ENCODE measurements at places on chromosomes 12 and 14.
A peak's percentile ranks its signal among the peaks of the same experiment; 100 is the strongest.

DNA sequence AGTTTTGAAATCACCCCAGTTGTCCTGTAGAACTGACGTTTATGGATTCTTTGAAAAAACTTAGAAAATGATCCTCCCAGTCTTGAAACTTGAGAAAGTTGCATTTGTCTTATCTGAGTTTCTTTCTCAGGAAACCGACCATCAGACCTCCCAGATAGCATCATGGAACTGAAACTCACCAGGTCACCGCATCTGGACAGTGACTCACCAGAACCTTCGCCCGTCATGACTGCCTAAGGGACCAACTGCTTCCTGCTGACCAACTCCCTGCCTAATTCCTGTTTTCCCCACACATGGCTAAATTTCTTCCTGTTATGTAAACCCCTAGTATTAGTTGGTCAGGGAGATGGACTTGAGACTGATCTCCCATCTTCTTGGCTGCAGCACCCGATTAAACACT, 175.7 kb downstream of the RIMBP2 start:
- DNase-seq: no peak

DNA sequence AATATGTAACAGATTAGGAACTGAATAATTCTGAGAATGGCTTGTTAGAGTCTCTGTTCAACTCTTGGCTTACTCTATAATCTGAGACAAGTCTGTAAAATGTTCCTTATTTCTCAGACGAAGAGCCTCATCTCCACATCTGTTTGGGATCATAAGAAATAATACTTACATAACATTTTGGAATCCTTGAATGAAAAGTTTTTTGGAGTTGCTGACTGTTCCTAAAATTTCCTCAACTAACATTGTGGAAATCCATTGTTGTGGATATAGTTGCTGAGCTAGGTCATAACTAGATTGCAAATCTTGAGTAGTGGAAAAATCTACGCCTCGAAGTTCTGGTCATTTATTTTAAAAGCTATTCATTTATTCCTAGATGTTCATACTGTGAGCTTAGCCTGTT, 402.9 kb downstream of the ZFP36L1 start:
- DNase-seq: no peak

DNA sequence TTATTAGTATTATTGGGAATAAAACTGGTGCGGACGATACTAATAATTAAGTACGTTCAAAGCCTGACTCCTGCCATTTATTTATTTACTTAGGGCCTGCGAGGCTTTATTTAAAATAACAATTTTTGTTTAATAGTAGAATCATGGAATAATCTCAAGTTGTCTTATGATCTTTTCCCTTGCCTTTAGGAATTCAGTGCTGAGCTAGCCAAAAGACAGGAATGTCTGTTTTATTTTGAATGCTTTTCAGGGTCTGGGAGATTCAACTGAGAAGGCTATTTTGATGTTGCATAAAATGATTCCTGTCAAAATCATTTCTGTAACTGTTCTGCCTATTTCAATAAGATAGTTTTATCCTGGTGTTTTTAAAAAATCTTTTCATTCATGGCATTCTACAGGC, 489.8 kb downstream of the EGLN3 start:
- no peak for DNase-seq

DNA sequence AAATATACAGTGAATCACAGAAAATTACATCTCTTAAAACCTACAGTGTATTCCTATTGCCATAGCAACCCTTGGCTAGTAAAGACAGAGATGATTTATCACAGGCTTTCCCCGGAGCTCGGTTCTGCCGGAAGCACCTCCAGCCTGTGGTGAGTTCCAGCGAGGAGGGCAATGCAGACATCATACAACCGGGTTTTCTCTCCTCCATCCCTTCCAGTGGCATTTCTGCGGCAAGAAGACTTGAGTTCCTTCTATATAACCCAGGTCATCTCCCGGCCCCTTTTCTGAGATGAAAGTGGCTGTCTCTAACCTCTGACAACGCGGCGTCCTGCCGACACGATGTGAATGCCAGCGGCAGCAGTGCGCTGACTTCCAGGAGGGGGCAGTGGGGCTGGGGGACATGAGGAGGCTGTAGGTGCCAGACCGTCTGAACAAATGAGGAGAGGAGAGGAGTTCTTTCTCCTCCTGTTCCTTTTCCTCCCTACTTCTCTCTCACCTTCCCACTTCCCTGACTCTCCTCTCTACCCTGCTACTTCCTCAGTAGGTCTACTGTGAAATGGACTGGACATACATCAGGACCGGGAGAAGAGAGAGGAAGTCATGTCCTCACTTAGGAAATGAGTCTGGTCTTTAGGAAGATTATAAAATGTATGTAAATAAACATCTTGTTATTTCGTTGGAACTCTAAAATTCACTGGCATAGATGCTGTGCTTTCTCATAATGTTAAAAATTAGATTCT, 68.6 kb upstream of the MAX start:
- DNase-seq: peak; percentile 20

GRCh38 chr14:77069551-77069950, 28.5 kb upstream of the CIPC start:
- no peak for DNase-seq

GRCh38 chr14:92657457-92658142, 90.8 kb downstream of the LGMN start:
- no peak for DNase-seq

DNA sequence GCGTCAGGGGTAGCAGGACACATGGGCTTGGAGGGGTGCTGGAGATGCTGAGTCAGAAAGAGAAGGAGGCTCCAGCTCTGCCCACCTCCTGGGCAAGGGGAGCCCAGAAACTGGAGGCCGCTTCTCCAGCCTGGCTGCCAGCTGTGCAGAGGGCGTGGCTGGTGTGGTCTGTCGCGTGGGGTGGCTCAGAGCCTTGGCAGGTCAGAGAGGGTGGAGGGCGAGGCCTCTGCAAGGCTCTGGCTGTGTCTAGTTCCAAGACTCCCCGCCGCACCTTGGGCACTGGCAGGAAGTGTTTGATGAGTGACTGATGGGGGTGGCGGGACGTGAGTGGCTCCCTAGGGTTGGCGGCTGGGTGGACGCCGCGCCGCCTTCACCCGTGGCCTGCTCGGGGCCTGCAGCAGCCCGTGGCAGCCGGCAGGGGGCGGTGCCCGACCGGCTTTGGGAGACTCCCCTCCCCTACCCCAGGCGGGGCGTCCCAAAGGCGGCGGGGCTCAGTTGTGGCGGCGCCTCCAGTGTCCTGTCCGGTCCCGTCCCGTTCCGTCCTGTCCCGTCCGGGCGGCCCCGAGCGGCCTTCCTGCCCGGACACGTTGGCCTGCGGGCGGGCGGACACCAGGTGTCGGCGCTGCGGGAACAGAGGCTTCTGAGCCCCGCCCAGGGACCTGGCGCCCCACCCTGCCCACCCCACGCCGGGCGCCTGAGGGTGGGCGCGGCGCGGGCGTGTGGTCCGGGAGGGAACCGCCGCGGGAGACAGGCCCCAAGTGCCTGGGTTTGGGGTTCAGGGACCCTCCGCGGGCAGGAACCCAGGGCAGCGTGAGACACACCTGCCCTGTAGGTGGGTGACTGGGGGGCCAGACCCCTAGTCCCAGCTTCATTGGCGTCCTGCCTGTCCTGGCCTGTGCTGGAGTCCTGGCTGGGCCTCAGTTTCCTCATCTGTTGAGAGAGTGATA, 39.7 kb downstream of the KRT80 start:
- DNase-seq: no peak

DNA sequence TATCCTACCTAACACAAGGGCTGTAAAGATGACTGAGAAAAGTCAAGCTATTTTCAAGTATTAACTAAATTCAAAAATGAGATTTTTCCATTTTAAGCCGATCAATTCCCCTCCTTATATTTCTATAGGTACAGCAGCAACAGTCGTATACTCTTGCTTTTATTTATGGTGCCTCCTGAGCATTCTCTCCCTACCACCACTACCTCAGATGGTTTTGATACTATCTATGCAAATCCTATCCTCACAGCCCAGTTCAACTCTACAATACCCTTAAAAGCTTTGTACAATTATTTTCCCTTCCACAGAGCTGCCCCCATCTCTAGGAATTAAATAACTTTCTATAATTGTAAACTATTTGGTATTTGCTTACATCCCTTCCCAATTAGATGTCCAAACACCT, 52.1 kb downstream of the GALC start:
- DNase-seq: no peak
